ENCODE measurements at places on chromosomes 3 and 15.
A peak's percentile ranks its signal among the peaks of the same experiment; 100 is the strongest.

DNA sequence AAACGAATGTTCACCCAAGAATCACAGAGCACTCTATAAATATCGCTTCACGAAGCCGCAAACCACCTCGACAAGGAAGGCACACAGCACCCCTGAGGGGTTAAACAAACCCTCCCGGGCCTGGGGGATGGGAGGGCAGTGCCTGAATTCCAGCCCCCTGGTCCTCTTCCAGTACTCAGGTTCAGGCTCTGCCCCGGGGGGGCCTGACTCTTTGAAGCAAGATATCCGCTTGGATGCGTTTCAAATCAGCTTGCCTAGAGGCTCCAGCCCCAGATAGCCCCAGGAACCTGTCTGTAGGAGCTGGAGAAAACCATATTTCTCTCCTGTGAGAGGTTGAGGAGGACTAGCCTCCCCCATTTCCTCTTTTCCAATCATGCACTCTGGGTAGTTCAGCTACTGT is 194.7 kb downstream of the WNT5A start:
- DNase-seq: no peak

DNA sequence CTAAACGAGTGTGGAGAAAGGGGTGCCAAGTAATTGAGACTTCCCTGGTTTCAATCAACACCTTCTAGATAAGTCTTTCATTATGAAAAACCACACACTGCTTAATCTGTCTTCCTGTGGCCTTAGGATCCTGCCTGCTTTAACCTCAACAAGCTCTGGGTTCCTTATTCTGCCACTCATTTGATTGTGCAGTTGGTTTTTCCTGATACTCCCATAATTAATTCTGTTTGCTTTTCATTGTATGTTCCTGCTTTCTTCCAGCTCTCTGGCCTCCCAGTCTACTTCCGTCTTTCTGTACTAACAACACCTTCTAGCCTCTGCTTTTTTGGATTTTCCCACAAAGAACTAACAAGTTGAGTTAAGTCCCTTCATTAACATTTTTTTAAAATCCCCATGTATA is 20.2 kb upstream of the GCNT3 start:
- no peak for DNase-seq

GRCh38 chr15:98067339-98067738 is 106.8 kb downstream of the ARRDC4 start:
- no peak for DNase-seq

DNA sequence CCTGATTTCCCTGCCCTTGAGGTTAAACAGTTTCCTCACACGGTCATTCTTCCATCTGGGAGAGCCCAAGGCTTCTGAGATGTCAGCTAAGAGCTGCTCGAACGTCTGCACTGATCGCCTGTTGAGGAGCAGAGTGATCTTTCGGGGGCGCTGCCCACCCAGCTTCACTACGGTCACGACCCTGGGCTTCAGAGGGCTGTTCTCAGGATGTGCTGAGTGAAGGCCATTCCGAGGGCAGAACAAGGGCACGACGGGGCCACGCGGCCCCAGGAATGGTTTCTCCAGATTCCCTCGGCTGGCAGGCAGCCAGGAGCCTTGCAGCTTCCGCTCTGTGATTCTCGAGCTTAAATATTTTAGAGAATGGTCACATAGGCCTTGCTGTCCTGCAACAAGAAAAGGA is 25.7 kb downstream of the DCLK3 start:
- no peak for DNase-seq

- no peak for DNase-seq
Observed at GRCh38 chr3:89946884-89947283, 839.5 kb downstream of the EPHA3 start.

GRCh38 chr3:111592143-111592542 is 3.0 kb downstream of the ZBED2 start:
- no peak for DNase-seq

DNA sequence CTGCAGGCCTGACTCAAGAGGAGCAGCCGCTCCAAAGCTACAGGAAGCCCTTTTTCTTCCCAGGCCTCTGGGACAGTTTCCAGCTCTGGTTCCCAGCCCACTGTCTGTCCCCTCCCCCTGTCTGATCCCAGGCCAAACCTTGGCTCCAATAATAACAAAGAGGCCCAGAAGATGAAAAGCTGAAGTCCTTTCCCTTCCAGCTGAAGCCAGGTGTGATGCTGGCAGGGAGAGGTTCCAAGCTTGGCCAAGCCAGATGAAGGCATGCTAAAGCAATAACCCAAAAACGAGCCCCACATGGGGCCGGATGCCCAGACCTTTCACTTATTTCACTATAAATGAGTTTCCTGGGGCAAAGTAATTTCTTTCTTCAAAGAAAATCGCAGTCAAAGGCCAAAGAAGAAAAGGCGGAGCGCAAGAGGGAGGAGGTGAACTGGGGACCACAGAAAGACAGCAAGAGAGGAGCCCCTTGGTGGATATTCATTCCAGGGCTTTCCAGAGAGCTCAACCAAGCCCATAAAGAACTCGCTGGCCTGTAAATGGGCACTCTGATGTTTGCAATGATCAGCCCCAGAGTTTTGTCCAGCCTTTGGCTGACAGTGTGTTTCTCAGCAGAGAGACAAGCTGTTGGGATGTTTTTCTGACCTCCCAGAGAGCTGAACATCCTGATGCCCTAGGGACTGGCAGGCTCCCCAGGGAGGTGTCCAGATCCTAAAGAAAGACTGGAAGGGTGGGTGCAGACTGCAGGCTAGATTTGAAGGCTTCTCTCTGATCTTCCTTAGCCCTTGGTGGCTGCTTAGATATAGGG is 157.6 kb downstream of the UACA start:
- peak; percentile 54 for DNase-seq

- no peak for DNase-seq
Observed at GRCh38 chr3:178381555-178381954, 154.7 kb upstream of the KCNMB2 start.

- DNase-seq: no peak
Observed at GRCh38 chr3:122307976-122308375, 17.1 kb upstream of the CSTA start.

- DNase-seq: no peak
Observed at GRCh38 chr3:135868801-135869200, 96.7 kb upstream of the PPP2R3A start.

GRCh38 chr3:137332297-137332696 is 374.5 kb downstream of the IL20RB start:
- no peak for DNase-seq

DNA sequence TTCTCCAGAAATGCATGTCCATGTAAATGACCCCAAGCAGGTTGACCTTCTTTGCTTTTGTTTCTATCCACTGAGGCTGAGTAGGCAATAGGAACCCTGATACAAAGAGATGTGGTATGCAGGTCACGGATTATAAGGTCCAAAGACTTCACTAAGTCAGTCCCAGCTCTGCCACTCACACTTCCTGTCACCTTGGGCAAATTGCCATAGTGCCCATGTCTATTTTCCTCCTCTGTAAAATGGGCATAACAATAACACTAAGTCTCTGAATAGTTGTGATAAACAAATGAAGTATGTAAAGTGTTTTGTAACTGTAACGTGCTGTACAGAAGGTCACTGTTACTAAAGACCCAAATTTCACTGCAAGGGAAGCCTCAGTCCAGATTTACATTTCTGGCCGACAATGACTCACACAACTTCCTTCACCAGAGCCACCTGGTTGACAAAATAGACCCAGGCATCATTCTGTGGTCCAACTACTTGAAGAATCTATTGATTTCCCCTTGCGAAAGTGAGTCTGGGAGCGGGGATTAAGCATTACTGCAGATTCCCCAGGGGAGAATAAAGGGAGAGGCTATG is 175.4 kb upstream of the LPP start:
- no peak for DNase-seq

DNA sequence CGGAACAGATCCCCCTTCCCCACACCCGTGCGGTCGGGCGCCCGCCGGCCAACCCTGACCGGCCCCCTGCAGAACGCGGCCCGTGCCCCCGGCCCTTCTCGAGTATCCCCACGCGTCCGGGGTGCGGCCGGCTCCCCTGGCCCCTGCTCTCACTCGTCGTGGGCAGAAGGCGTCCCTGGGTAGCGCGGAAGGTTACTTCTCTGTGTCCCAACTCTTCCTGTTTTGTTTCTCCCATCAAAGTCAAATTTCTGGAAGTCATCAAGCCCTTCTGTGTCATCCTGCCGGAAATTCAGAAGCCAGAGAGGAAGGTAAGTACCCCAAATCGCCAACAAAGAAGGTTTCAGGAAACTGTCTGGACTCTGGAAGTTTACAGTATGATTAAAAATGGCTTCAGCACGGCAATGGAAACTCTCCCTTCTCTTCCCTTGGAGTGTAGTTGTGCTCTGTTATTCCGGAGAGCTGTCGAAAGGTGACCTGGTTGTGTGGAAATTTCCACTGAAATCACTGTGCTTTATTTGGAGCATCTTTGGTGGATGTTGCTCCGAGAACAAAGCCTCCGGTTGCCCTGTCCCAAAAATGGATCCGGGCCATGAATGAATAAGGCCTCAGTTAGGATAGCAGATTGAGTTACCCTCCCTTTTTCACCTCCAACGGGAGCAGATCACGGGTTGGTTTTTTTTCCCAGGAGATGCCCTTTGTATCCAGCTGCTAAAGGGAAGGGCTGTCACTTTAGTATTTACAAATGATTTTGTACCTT is 536 bp downstream of the SEC61A1 start:
- no peak for DNase-seq

DNA sequence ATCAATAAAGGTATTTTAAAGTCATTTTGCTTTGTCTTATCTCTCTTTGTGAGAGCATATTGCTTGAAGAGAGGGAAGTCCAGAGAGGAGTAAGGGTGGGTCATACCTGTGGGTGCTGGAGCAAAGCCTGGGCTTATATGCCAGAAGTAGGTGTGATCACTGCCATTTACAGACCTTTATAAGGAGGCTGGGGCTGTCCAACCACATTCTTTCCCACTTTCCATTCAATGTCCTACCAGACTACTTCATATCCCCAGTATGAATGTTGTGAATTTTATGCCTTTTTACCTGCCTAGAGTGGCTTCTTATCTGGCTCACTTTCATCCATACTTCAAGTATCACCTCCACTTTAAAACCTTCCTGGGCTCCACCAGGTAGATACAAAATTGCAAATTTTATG is 39.4 kb upstream of the ST6GAL1 start:
- DNase-seq: no peak

DNA sequence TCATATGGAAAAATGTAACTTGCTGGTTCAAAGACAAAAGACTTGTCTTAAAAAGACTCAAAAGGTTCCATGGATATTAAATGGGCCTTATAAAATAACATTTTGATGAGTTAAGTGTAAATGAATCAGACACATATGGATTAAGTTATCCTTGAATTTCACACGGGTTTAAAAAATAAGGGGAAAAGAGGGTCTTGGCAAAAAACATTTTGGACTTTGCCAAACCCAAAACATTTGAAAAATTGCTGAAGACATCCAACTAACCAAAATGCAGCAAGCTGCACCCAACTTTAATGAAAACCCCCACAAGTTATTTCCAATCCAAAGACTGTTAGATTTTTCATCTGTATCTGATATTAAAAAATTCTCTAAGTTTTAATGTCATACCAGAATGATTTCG is 200.7 kb downstream of the MEIS2 start:
- DNase-seq: no peak

DNA sequence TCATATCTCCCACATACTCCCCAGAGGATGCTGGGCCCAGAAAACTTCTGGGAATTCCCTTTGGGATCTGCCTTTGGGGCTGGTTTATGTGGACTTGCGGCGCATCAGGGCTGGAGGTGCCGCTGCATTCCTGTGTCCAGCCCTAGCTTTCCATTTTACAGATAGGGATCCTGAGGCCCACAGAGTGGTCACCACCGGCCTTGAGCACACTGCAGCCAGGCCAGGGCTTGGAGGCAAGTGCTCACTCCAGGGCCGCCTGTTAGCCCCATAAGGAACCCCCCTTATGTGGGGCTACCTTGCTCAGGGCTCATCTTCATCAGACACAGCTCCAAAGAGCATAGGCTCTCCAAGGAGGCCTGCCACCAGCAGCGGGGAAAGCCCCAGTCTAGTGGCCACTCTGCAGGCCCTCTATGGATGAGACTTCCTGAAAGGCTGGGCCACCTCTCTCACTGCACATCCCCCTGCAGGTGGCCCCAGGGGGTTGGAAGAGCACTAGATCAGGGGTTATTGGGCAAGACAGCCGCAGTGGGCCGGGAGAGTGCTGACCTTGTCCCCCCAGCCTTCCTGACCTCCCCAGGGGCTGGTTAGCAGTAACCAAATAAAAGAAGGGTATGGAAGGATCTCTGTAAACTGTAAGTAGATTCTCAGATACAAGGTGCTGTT is 9.2 kb upstream of the ATP2B2 start:
- DNase-seq: no peak

GRCh38 chr3:99191186-99191585 is 289.7 kb upstream of the DCBLD2 start:
- DNase-seq: no peak

GRCh38 chr3:43004282-43004681 is 25.2 kb downstream of the GASK1A start:
- DNase-seq: no peak

DNA sequence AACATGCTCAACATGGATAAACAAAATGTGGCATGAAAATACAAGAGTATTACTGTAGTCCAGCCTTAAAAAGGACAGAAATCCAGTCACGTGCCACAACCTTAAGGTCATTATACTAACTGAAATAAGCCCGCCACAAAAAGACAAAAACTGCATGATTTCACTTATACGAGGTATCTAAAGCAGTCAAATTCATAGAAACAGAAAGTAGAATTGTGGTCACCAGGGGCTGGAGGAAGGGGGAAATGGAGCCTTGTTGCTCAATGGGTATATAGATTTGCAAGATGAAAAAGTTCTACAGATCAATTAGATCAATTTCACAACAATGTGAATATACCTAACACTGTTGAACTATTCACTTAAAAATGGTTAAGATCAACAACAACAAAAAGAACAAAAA is 7.4 kb downstream of the GLB1 start:
- DNase-seq: no peak

- no peak for DNase-seq
Observed at GRCh38 chr3:145518639-145519038, 642.3 kb downstream of the PLOD2 start.

GRCh38 chr3:79249701-79250100 is 518.1 kb downstream of the ROBO1 start:
- DNase-seq: no peak

DNA sequence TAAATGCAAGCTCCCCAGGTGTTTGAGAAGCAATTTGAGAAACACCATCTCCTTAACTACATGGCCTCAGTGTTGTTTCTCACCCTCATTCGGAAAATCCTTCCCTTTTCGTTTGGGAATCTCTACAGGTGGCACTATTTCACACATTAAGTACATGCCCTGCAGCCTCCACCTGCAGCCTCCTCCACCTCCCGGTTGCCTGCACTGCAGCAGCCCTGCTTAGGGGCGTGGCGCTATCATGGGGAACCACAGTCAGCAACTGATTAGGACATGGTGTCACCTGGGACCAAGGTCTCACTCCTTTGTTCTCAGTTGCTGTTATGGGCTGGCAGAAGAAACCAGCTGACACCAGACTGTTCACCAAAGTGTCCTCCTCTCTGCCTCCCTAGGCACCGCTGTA is 11.7 kb upstream of the ZNF774 start:
- DNase-seq: no peak

Measured in anterior cingulate cortex (tissue), 58 donors.